Osteoblast (primary cell): ENCODE measurements at places on chromosomes 5 and 9. TPM values are rescaled to one million over a fixed set of nuclear protein-coding genes. Genes with fewer than 3 reads are reported as not detected.

- peak; percentile 32 for DNase-seq
Observed at GRCh38 chr5:102971676-102972293, 148.2 kb downstream of the GIN1 start.

Gene CD14
- 1.8 and 4.0 TPM in 2 replicates for total RNA-seq

- DNase-seq, result no peak
Observed at GRCh38 chr5:75373862-75374261, 36.8 kb downstream of the HMGCR start.

Gene LYSMD3
- total RNA-seq, result 17.7 and 19.2 TPM in 2 replicates

Gene OBP2B
- not detected in 2 replicates for total RNA-seq

- peak; percentile 93 for DNase-seq
Observed at GRCh38 chr9:129027685-129028191, 393 bp downstream of the SH3GLB2 start.

DNA sequence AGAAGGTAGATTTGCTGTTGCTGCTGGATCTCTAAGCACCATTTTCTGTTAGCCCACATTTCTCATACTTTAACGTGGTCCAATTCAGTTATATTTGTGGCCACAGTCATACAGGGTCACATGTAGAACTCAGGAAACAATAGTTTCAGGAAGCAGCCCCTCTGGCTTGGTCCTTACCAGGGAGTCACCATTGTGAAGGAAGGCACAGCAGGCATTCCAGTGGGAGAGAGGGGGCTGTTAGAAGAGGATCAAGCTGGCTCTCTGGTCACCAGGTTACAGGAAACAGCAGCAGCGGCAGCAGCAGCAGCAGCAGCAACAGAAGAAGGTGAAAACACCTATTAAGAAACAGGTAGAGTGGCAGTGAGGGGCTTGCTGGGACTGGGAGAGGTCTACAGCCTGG lies 14.5 kb downstream of the C9orf43 start:
- DNase-seq, result no peak

- DNase-seq, result no peak
Observed at GRCh38 chr5:40572391-40572790, 107.3 kb upstream of the PTGER4 start.

Gene PDE6A
- under 0.01 TPM in 2 replicates for total RNA-seq

Gene CDH18
- total RNA-seq, result 0.29 and 0.36 TPM in 2 replicates

DNA sequence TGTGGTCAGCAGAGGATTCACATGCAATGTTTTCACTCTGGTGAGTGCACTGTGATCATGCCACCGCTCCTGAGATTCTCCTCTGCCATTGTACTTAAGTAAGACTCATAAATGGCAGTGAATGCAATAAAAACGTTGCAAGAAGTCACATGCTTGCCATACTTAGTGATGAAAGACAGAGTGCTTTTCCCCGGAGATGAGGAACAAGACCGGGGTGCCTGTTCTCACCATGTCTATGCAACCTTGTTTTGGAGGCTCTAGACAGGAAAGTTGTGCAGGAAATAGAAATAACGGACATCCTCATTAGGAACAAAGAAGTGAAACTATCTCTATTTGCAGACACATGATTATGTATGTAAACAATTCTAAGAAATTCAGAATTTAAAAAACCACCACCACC lies 84.7 kb upstream of the IRX2 start:
- no peak for DNase-seq

DNA sequence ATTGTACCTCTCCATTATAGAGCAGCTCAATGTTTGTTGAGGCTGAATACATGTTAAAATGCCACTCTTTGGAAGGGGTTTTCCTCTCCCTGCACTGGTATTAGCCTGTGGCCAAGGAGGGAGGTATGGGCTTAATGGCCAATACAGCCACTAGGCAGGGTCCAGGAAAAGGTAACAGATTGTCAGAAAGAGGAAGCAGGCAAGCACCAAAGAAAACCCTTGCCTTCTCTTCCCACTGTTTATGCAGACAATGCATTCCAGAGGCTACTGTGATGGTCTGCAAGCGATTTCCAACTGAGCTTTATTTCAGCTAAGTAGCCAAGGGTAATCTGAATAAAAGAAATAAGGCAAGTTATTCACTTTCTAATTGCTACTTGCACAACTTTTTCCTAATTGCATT lies 95.3 kb upstream of the SLC27A6 start:
- no peak for DNase-seq

DNA sequence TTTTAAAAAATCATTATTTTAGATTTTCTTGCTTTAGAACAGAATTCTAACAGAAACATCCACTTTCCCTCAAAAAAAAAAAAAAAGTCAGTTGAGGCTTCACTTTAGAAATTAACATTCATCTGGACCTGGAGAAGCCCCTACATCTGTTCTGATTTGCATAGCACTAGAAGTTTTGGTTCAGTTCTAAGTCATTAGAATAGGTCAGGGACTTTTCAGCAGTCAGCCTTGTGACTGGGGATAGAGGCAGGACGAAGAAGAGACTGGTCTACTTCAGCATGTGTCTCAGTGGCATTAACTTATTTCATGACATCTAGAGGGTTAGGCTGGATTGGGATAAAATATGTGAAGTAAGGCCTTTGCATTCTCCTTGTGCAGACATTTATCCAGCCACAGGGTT lies 215.8 kb upstream of the DAB2 start:
- DNase-seq, result no peak

DNA sequence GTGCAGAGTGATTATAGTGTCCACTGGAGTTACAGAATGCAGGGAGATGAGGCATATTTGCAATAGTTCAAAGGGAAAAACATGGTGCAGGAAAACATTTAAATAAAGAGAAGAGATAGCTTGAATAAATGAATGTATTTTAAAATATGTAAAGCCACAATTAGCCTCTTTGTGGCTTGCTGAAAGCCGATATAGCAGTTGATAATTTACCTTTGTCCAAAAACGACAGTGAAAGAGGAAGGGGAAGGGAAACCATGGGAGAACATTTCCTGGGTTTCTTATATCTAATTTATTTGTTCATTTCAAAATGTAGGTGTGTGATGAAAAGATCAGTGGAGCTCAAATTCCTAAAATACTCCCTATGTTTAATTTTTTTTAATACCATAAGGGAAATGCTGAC lies 156.1 kb downstream of the DENND1A start:
- DNase-seq, result no peak
